ENCODE measurements at places on chromosomes 2 and 18. TPM values are rescaled to one million over a fixed set of nuclear protein-coding genes. Genes with fewer than 3 reads are reported as not detected.

Gene ADAM23
- total RNA-seq: 1.1 TPM

Gene VWA3B
- 0.77 TPM for total RNA-seq

Gene AP1S3
- 15.0 TPM for total RNA-seq

Gene NPPC
- not detected for total RNA-seq

Gene DLGAP1
- 0.27 TPM for total RNA-seq

Gene GAL3ST2
- total RNA-seq: not detected

Gene HOXD11
- total RNA-seq: 14.0 TPM

Gene PLB1
- 0.83 TPM for total RNA-seq

Gene ZSCAN30
- total RNA-seq: 2.3 TPM

All from Daoy (cell line).